Fibroblast of skin of abdomen (primary cell): ENCODE measurements at places on chromosomes 2 and 18.

DNA sequence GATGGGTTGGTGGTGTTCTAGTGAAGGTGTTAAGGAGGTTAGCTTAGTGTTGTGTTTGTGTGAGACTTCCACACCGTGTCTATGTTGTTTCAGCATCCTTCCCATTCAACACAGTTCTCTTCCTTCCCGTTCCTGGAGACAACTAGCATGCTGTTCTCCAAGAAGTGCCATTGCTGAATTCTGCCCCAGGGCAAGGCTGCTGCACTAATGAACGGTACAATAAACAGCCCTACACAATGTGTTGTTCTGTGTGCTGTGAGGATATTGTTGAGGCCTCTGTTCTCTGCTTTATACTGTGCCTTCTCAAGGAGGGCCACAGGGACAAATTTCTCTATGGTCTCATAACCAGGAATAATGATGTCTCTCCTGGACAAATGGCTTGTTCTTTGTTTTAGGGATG is 39.8 kb upstream of the ZEB2 start:
- DNase-seq: no peak

DNA sequence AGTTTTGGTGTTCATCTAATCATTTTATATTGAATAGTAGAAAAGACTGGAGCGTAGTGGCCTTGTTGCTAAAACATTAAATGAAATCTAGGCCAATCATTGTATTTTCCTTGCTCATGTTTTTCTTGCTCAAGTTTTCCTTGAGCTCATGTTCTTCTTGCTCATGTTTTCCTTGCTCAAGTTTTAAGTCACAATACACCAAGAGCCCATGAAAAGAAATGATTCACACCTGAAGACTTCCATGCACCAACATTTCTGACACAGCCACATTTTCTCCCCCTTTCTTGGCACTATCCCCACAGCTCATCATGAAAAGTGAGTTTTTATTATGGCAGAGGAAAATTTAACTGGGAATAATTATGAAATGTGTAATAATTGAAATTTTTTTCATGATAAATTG is 92.0 kb downstream of the LRP1B start:
- peak; percentile 27 for DNase-seq

DNA sequence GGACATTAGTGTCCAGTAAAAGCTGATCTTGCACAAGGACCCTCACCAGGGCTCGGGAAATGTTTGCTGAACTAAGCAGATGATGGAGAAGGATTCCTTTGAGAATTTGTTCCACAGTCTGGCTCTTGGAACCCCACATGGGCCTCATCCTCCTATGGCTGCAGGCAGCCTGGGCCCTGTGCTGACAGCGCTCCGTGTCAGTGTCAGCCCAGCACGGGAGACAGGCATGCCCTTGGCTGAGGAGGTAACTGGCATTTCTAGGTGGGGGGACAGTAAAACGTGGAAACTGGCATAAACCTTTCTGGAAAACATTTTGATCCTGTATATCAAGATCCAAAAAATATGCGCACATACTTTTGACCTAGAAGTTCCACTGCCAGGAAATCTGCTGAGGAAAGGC is 10.5 kb downstream of the PTMA start:
- DNase-seq: no peak

DNA sequence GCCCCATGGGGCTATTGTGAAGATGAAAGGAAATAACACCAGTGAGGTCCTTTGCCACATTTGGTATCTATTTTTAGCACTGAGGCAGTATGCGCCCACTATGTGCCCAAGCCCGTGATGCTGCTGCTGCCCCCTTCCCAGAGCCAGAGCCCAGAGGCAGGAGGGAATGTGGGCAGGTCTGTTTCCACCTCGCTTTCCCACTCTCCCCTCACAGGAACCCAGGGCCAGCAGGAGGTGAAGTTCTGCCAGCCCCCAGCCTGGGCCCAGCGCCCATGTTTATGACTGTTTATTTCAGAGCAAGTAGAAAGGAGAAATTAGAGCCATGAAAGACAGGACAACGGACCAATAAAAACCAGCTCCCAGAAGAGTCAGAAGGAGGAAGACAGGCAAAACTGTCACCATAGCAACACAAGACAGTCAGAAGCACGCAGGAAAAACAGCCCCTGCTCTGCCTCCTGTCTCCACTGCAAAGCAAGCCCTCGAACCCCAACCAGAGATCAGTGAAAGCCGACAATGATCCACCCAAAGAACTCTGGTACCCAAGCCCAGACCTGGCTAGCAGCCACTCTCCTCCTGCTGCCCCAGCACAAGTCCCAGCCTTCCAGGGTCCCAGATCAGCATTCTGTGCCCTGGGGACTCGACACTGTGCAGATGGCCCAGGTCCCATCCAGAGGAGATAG is 1.4 kb downstream of the CYRIA start:
- peak; percentile 58 for DNase-seq

- DNase-seq: no peak
Measured at GRCh38 chr18:68429111-68429510, 285.8 kb downstream of the TMX3 start.

- no peak for DNase-seq
Measured at GRCh38 chr2:71148506-71149063, 18.2 kb downstream of the MPHOSPH10 start.

GRCh38 chr2:59693231-59693959 is 860.1 kb downstream of the BCL11A start:
- no peak for DNase-seq

DNA sequence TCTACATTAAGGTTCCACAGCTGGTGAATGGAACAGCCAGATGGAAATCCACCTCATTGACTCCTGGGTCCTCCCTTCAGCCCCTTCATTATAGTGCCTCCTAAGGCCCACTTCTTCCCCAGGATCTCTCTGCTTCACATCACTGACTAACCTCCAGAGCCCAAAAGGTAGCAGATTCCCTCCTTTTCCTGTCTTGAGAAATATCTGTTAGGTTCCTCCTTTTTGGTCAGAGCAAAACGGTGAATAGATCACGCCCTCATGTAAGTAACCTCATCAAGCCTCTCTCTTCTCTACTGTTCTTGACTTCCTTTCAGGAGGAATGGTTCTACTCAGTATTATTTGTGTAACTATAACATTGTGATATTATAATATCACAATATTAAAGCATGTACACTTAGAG is 155.0 kb upstream of the SRD5A2 start:
- no peak for DNase-seq

DNA sequence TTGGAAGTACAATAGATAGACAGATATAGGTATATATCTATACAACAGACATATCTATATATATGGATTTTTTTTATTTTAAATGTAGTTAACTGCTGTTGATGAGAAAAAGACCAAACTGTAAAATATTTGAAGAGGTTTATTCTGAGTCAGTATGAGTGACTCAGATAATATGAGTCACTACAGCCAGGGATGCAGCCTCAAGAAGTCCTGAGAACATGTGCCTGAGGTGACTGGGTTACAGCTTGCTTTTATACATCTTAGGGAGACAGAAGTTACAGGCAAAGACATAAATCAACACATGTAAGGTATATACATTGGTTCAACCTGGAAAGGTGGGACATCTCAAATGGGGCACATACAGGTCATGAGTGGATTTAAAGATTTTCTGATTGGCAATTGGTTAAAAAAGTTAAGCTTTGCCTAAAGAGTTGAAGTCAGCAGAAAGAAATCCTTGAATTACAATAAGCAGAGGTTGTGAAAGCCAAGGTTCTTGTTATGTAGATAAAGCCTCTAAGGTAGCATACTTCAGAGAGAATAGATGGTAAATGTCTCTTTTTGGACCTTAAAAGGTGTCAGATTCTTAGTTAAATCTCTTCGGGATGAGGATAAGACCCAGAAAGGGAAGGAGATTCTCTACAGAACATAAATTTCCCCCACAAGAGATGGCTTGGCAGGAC is 149.9 kb downstream of the RBM43 start:
- peak; percentile 78 for DNase-seq

- DNase-seq: no peak
Measured at GRCh38 chr2:238816291-238816690, 31.6 kb upstream of the TWIST2 start.

GRCh38 chr2:219042750-219043149 is 1.4 kb upstream of the CFAP65 start:
- DNase-seq: no peak

DNA sequence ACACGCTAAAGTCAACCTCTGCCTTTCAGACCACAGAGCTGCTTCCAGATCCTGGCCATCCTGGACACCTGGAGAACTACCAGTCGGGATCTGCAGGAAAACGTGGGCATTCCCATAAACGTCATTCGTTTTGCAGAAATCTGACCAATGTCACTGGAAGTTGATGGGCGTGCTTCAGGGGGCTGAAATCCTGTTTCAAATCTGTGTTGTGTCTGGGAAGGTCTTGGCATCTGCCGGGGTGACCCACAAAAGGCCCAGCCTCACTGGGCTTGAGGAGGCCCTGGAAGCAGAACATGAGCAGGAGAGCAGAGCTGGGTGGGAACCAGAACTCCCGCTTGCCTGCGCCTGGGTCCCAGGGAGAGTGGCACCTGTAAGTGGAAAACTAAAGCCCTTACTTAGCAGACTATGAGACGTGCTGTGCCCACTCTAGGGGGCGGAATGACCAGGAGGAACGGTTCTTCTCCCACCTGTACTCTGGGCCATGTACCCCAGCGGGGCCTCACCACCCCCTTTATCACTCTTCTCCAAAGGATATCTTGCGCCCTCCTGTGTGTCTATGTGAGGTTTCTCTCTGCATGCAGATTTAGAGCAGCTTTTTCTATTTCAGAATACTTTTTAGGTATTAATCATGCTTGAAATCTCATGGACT is 200.9 kb downstream of the FAM210A start:
- DNase-seq: no peak
